ENCODE measurements at places on chromosomes 2 and 18.

DNA sequence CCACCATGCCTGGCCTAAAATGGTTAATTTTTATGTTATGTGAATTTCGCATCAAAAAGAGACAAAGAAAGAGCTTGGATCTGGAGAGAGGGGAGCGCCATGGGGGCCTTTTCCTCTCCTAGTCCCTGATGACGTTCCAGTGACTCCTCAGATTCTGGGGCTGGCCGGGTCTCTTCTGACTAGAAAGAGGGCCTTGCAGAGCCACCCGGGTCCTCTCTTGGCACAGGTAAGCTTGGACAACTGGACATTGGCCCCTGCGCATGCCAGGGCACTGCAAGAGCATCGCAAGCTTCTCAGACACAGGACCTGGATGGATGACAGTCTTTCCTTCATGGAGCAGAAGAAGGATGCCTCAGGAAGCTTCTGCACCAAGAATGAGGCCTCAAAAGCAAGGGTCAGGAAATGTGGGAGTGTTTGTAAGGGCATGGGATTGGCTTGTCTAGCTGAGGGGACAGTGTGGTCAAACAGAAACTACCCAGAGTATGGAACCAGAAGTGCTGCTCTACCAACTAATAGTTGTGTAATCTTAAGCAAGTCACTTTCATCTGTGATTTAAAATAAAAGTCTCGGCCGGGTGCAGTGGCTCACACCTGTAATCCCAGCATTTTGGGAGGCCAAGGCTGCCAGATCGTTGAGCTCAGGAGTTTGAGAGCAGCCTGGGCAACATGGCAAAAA, 35.2 kb downstream of the FOSL2 start:
- no peaks in the 10 kb centered on the region for H3K36me3 ChIP-seq
- H3K27ac ChIP-seq = no peak overlapping the region

DNA sequence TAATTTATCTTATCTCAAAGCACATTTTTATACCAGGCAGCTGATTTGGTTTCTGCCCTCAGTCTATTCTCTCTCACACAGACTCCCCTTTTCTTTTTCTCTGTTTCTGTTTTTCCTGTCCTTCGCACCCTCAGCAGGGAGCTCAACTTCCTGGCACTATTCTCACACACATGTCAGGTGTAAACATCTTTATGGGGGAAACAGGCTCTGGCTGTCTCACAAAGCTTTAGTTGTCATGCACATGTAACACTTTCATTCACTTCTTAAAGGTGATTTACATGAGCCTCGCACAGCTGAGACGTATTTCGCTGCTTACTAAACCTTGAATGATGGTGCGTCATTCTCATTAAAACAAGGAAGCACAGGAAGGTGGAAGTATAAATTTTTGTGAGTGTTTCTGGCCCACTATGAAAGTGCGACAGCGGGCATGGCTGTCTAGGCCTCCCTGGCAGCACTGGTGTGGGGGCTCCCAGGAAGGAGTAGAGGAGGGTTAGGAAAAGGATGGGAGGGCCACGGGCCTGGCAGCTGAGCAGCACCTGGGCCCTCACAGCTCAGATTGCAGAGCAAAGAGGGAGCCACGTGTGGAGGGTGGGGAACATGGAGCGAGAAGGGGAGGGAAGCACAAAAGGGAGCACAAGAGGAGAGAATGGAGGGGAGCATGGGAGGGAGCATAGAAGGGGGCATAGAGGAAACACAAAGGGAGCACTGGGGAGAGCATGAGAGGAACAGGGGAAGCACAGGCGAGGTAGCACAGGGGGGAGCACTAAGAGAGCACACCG, 46.2 kb upstream of the SNTG2 start:
- H3K36me3 ChIP-seq = no peaks in the 10 kb centered on the region
- no peak overlapping the region for H3K4me3 ChIP-seq
- H3K27ac ChIP-seq = no peak overlapping the region
- no peaks in the 10 kb centered on the region for H3K27me3 ChIP-seq
- H3K4me1 ChIP-seq = no peaks in the 10 kb centered on the region
- no peak for DNase-seq

GRCh38 chr2:157509744-157510143, 65.9 kb upstream of the CYTIP start:
- no peak overlapping the region for H3K27ac ChIP-seq
- H3K4me3 ChIP-seq = no peak overlapping the region
- H3K36me3 ChIP-seq = no peaks in the 10 kb centered on the region

DNA sequence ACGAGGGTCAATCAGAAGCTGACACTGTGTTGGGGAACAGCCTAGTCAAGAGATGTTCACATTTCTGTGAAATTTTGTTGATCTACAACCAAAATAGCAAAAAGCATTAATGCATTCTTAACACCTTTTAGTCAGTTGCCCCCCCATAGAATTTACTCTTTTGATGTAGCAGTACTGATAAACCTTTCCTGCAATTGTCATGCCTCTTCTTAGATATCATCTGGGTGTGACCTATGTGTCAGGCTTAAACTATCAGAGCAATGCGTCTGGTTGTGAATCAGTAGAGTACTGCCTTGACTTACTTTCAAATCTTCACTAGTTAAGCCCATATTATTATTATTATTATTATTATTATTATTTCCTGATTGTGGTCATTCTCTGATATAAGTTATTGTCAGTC, 61.9 kb downstream of the GREB1L start:
- no peaks in the 10 kb centered on the region for H3K27me3 ChIP-seq
- no peak for DNase-seq
- no peak overlapping the region for H3K4me3 ChIP-seq
- no peak overlapping the region for H3K27ac ChIP-seq
- H3K4me1 ChIP-seq = no peaks in the 10 kb centered on the region

DNA sequence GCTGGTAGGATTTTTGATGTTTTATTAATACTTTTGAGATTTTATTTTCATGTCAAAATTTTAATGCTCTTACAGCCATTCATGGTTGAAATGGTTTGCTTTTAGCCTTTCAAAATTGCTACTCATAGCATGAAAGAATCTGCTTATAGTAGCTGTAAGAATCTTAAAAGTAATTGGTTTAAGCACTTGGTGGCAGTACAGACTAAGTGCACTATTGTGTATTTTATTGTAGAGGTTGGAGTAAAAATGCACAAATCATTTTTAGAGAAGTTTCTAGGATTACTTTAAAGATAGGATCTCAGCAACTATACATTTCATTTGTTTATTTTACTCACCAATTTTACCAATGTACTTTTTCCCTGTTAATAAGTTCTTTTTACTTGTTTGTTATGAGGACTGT, 205.8 kb downstream of the SPAG16 start:
- no peaks in the 10 kb centered on the region for H3K27me3 ChIP-seq
- H3K36me3 ChIP-seq = no peaks in the 10 kb centered on the region
- DNase-seq = no peak
- no peak overlapping the region for H3K4me3 ChIP-seq

DNA sequence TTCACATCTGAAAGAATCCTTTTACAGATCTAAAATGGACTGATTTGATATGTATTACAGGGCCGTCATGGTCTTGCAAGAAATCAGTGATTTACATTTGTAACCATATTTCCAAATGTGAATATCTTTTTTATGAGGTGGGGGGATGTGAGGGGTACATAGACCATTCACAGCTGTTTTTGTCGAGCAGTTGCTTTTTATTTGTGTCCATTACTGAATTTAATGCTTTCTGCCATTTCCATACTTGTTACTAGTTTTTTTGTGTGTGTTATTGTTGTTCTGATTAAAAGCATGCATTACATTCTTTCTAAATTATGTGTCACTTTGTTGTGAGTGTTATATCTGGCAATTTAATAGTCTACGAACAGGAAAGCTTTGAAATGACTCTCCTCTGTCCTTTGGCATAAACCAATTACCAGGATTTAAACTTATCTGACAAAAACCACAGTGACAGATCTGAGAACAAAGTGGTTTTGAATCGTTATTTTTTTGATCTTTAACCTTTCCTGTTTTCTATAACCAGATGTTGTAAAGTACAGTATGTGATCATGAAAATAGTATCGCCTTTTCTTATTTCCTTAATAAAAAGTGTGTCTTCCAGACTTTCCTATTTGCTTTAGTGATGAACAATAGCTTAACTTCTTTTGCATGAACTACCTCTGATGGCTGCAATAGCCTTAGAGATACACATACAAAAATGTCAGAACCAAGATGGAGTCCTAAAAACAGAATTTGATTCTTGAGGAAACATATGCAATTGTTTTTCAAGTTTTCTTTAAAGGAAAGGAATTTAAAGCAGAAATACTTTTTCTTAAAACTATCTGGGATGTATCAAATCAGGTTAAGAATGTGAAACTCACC, 354.2 kb upstream of the ACVR2A start:
- H3K4me3 ChIP-seq = no peak overlapping the region
- H3K4me1 ChIP-seq = no peaks in the 10 kb centered on the region
- H3K27me3 ChIP-seq = no peaks in the 10 kb centered on the region
- no peak overlapping the region for H3K27ac ChIP-seq
- no peaks in the 10 kb centered on the region for H3K36me3 ChIP-seq

DNA sequence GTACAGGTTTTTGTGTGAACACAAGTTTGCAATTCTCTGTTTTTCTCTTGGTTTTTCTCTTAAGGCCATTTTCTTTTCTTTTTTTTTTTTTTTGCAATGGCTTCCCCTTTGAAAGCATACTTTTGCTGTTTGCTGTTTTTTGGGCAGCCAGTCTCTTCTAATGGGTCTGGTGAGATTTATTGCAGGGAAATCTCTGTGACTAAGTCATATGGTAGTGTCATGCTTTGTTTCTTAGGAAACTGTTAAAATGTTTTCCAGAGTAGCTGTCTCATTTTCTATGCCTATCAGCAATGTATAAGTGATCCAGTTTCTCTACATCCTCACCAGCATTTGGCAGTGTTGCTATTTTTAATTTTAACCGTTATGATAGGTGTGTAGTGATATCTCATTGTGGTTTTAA, 27.9 kb upstream of the CDCA7 start:
- H3K27ac ChIP-seq = no peak overlapping the region
- no peak for DNase-seq
- H3K36me3 ChIP-seq = no peaks in the 10 kb centered on the region
- H3K4me3 ChIP-seq = no peak overlapping the region
- no peaks in the 10 kb centered on the region for H3K4me1 ChIP-seq

GRCh38 chr2:227179988-227180685, 15.7 kb downstream of the COL4A3 start:
- H3K36me3 ChIP-seq = no peaks in the 10 kb centered on the region
- H3K4me3 ChIP-seq = no peak overlapping the region
- DNase-seq = no peak

DNA sequence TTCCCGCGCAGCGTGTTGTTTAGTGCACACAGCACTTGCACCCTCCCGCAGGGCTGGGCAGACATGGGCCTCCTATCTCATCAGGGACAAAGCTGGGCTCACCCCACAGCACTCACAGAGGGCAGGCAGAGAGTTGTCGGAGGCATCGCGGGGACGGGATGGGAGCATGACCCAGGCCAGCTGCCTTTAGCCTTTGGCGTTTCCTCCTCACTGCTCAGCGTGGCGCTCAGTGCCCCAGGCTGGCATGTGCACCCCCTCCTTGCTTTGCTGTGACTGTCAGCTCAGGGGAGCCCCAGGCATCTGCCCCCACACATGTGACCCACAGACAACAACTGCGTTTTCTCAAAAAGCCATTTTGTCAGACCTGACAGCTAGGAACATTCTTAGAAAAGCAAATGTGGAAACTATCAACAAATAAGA, 101.1 kb downstream of the RNF144A start:
- no peaks in the 10 kb centered on the region for H3K27me3 ChIP-seq
- H3K4me1 ChIP-seq = peaks cover 6% of the 10 kb centered on the region
- H3K36me3 ChIP-seq = no peaks in the 10 kb centered on the region
- no peak for DNase-seq
- H3K27ac ChIP-seq = peak overlapping the region; percentile 61

GRCh38 chr2:134705861-134706586, 12.8 kb downstream of the TMEM163 start:
- H3K4me3 ChIP-seq = no peak overlapping the region
- no peak for DNase-seq
- no peaks in the 10 kb centered on the region for H3K4me1 ChIP-seq
- H3K27me3 ChIP-seq = no peaks in the 10 kb centered on the region
- H3K36me3 ChIP-seq = no peaks in the 10 kb centered on the region
